NCI-H446 treated with DMSO at 0.1 percent for 48 hours (cell line): ENCODE measurements at places on chromosomes 1 and 21.

DNA sequence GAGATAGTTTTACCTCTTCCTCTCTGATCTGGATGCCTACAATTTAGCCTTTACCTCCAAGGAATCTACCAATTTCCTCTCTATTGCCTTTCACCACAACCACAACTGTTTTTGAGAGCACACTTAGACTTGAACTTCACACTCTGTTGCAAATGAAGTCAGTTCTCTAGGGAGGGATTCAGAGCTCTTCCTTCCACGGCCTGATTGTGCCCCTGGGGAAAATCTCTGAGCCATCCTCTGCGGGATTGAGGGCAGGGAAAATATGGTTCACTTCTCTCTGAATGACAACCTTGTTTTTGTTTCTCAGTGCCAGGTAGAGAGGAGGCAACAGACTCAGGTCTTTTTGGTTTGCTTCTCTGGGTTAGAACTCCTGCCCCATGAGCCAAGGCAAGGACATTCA lies 35.4 kb upstream of the BCL10 start:
- DNase-seq, result no peak

DNA sequence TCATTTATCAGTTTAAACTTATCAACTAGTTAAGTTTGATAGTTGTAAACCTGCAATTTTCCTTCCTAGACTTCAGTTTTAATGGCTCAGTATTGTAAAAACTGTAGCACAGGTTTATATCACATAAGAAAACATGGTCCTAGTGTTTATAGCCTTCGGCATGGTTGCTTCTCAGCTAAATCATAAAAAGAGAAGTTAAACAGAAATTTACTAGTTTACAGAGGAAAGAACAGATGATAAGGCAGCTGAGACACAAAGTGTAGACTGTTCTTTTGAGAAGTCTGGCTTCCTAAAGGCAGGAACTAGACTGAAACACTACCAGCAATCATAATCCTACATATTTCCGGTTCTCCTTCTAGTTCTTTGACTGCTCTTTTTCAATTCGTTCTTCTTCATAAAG lies 39.8 kb downstream of the WNT2B start:
- DNase-seq, result no peak

DNA sequence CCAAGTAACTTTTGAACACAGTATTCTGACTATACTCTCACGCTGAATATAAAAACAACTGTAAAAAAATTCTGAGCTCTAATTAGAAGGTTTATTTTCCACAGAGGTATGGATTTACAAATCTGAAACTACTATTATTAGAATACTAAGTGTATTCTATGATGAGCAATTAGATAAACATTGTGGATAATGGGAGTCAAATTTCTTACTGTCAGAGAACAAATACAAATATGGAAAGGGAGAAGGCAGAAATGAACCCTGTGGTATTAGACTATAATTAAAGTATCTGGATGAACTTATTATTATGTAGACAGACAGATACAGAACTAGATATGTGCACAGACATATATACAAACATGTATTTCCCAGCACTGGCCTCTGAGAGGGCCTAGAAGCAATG lies 22.6 kb downstream of the ALDH9A1 start:
- no peak for DNase-seq

DNA sequence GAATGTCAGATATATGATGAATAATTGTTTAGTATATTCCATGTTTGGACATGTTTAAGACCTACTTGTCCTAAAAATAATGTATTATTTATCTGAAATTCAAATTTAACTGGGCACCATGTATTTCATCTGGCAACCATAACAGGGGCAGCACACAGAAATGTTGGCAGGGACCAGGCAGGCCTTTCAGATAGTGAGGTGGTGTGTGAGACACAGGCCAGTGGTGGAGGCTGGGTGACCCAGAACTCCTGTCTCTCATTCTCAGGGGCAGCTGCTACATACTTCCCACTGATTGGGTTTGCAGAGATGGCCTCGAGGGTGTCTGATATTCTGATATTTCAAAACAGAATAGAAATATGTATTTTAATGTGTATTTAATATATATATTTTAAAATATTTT lies 1.3 kb upstream of the FASLG start:
- no peak for DNase-seq
